Right ventricle myocardium inferior (tissue), 1 donor: ENCODE measurements at places on chromosomes 3 and 15. TPM values are rescaled to one million over a fixed set of nuclear protein-coding genes. Genes with fewer than 3 reads are reported as not detected.
A peak's percentile ranks its signal among the peaks of the same experiment; 100 is the strongest.

SKOR1 gene
- total RNA-seq: not detected

DNA sequence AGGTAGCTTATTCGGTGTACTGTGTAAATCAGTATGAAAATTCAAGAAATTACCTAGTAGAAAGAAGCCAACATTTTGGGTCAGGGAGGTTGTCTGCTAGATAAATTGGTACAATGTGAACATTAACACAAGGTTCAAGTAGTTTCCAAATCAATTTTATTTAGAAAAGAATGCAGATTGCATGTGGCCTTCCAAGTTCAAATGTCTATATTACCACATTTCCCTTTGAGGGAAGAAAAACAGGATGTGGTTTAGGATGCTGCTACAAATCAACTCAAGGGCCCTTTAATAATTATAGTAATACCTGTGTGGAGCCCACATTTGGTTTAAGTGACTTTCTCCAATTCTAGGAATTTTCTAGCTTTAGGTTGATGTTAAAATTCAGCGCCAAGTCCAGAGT, 57.5 kb downstream of the CADPS start:
- no peak for DNase-seq

GRCh38 chr15:100909565-100909964, 9.6 kb upstream of the LRRK1 start:
- no peak for DNase-seq

DNA sequence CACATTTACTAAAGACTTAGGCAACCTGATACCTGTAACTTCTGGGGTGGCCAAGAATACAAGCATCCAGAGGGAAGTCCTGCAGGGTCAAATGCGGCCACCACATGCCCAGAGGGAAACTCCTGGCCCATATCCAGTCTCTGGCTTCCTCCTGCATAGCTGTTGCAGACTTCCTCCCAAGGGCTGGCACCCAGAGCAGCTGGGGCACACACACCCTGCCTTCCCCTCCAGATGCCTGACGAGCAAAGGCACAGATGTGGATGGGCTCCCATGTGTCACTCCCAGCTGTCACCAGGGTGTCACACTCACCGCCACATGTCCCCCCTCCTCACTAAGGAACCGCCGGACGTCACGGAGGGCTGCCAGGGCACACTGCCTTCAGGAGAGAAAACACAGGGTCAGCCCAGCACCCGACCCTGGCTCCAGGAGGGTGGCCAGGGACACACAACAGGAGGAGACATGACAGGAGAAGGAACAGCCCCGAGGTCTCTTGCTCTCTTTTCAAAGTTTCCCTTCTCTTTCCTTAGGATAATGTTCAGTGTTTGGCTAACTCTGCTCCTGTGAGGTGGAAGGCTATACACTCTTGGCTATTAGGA, 13.2 kb downstream of the PFKFB4 start:
- peak; percentile 78 for DNase-seq

- no peak for DNase-seq
These were observed 76.8 kb downstream of the ADCY5 start for GRCh38 chr3:123371859-123372685.

GRCh38 chr3:120092474-120092873, 1.8 kb downstream of the GSK3B start:
- no peak for DNase-seq

GRCh38 chr15:25065876-25066275, 111.1 kb downstream of the SNRPN start:
- no peak for DNase-seq
